ENCODE measurements at places on chromosomes 16 and 17. TPM values are rescaled to one million over a fixed set of nuclear protein-coding genes. Genes with fewer than 3 reads are reported as not detected.

SCGB1C2 gene
- total RNA-seq: not detected

SCNN1G gene
- total RNA-seq: 2.0 TPM

OR3A3 gene
- total RNA-seq: not detected

CD300A gene
- 0.05 TPM for total RNA-seq

DDX19B gene
- 34.1 TPM for total RNA-seq

RNU2-1 gene
- not detected for total RNA-seq

C1QTNF8 gene
- not detected for total RNA-seq

RAB11FIP4 gene
- total RNA-seq: 1.7 TPM

All from A549 treated with Hydrocortisone at 1 μM for 4 hours (cell line).